ENCODE measurements at places on chromosomes 13 and 19. TPM values are rescaled to one million over a fixed set of nuclear protein-coding genes. Genes with fewer than 3 reads are reported as not detected.

- H3K36me3 ChIP-seq, result no peaks in the 10 kb centered on the region
- H3K4me1 ChIP-seq, result no peaks in the 10 kb centered on the region
- DNase-seq, result no peak
- H3K27me3 ChIP-seq, result no peaks in the 10 kb centered on the region
- H3K4me3 ChIP-seq, result no peak overlapping the region
These were observed 3.5 kb upstream of the KLK6 start for GRCh38 chr19:50972795-50973376.

DNA sequence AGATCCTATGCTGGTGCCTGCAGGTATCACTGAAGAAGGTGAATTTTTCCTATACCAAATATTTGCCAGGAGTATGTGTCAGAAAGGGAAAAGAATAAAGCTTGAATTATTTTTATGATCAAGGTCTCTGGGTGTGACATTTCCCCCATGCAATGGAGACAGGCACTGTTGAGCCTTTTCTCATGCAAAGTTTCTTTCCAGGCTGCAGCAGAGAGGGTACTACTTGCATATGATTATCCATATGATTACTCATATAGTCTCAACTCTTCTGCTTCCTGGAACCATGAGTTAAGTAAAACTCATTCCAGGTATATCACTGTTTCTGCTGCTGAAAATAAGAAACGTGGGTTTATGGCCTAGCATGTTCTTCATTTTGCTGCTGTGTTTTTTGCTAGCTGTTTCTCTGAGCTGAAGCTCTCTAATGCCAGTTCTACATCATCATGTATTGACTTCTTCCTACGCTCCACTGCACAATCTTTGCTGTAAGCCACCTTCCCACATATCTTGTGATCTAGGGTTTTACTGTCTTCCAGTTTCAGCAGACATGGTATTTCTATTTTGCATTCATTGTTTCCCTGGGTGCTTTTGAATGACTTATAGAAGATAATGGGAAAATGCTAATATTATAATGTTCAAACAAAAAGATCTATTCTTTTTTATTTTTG lies 278.7 kb upstream of the GPC6 start:
- no peaks in the 10 kb centered on the region for H3K36me3 ChIP-seq
- no peak for DNase-seq
- H3K4me1 ChIP-seq, result peaks cover 10% of the 10 kb centered on the region
- no peak overlapping the region for H3K27ac ChIP-seq

GRCh38 chr19:45200568-45200967 lies 22.0 kb downstream of the BLOC1S3 start:
- no peak for DNase-seq
- no peaks in the 10 kb centered on the region for H3K27me3 ChIP-seq
- no peaks in the 10 kb centered on the region for H3K36me3 ChIP-seq
- no peak overlapping the region for H3K4me3 ChIP-seq
- H3K4me1 ChIP-seq, result no peaks in the 10 kb centered on the region
- no peak overlapping the region for H3K27ac ChIP-seq

KLF1 gene
- total RNA-seq, result 0.37 TPM

- DNase-seq, result no peak
- H3K4me1 ChIP-seq, result peaks cover 9% of the 10 kb centered on the region
- H3K27me3 ChIP-seq, result no peaks in the 10 kb centered on the region
- no peak overlapping the region for H3K4me3 ChIP-seq
These were observed 65.5 kb downstream of the TBC1D4 start for GRCh38 chr13:75416327-75417011.

FUT2 gene
- 13.4 TPM for total RNA-seq

- H3K27me3 ChIP-seq, result no peaks in the 10 kb centered on the region
- no peak for DNase-seq
- no peaks in the 10 kb centered on the region for H3K36me3 ChIP-seq
- no peak overlapping the region for H3K27ac ChIP-seq
- H3K4me3 ChIP-seq, result no peak overlapping the region
- H3K4me1 ChIP-seq, result peaks cover 4% of the 10 kb centered on the region
These were observed 6.9 kb downstream of the RAB8A start for GRCh38 chr19:16118489-16119033.
